Activated naive CD4-positive, alpha-beta T cell (primary cell): ENCODE measurements at places on chromosomes 6 and 20.

DNA sequence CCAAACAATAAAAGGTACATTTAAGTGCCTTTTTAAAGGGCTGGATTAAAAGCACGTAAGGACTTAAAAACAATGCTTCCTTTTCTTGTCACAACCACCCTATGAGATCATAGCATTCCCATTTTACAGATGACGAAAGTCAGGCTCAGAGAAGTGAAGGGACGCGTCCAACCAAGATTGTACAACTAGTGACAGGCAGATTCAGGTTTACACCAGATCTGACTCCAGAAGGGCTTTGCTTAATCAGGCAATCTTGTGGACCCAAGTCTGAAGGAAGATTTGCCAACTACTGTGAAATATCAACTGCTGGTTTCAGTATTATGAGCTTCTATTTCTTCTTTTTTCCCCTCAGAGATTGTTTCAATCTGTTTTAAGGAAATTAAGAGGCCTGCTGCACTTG lies 877 bp downstream of the ENPP4 start:
- DNase-seq, result no peak

DNA sequence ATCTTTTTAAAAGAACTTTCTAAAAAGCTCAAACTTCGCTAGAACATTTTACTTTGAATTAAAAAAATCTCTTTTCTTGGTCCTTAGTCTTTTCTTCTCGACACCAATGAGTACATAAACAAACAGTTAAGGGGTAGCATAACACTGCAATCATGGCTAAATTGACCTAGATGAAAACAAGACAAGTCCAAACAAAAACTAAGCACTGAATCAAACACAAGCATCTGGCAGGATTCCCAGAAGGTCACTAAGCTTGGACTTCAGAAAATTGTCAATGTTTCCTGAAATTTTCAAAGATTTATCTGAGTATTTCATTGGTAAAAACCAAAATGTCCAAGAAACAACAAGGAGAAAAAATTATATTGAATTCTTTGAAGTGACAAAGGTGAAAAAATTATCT lies 5.0 kb downstream of the COL21A1 start:
- no peak for DNase-seq

DNA sequence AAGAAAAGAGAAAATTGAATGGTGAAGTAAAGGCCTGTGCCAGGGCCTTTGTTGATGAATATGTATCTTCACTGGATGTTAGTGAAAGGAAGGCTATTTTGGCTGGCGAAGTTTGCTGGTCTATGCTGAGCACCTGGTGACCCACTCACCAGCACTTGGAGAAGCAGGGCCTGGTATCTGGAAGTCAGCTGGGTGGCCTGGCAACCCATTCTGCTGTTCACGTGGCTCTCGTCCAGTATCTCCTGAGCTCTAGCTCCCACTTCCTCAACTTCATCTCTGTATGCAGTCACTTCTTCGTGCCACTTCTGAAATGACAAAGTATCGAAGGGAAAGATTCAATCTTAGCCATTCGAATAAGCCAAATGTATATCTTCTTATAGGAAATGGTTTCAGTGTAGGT lies 283.7 kb downstream of the SYNE1 start:
- no peak for DNase-seq

DNA sequence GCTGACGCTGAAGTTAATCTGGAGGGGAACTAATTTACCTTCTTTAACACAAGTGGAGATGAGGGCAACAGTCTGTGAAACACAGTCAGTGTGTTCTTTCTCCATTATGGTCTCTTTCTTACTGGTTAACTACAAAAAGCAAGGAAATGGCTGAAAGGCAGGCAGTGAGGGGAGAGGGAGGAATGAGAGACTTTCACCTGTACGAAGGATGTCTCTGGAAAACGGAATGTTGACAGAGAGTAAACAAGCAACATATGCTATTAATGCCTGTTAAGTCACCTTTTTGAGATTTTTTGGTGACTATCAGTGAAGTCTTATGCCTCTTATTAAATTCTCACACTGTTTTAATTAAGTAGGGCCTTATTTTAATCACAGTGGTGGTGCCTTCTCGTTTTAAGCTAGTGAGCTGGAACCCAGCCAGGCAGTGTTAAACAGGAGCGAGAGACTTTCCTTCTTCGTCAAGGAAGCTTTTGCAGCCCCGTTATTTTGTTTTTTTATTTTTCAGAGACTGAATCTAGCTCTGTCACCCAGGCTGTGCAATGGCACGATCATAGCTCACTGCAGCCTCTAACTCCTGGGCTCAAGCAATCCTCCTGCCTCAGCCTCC lies 165.6 kb downstream of the ATXN1 start:
- no peak for DNase-seq

DNA sequence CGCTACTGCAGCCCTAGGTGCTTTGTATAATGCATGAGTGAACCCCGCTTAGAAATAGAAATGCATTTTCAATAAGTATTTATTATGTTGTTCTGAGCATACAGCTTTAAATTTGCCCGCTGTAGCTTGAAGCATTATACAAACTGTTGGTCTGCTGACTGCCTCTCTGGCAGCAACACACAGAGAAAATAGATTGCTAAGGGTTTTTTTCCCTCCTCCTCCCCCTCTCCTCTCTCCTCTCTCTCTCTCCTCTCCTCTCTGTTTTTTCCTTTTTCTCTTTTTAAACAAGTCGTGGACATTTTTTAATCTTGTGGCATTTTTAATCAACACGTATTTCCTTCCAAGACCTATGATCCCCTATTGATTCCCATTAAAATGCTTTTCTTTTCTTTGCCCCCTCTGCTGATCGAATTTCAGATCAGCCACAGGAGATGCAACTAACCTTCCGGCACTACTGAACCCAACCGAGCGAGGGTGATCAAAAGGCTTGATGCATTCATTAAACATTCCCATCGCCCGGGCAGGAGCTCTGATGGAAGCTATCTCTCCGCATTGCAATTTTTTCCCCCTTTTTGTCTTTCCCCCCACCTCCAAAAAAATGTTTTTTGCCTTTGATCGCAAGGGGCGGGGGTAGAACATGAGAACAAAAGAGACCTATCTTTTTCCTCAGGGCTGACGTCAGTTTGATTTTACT lies 90.7 kb upstream of the ARID1B start:
- peak; percentile 35 for DNase-seq

DNA sequence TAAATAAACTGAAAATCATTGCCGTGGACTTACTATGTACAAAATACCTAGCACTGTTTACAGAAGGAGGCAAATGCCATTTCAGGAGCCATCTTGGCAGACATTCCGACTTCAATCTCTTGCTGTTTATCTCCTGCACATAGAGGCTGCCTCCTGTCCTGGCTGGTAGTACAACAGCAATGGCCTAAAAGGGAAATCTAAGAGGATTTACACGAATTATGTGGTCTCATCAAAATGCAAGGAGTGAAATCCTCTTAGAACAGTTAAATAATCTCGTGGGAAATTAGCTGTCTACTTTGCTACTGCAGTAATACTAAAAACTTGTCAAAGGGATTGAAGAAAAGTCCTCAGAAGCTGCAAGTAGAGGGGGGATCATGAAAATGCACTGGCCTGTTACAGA lies 82.2 kb upstream of the SLC2A12 start:
- DNase-seq, result no peak

- DNase-seq, result no peak
Measured at GRCh38 chr6:88134575-88134974, 31.6 kb downstream of the CNR1 start.

- no peak for DNase-seq
Measured at GRCh38 chr6:116827561-116828240, 1.2 kb downstream of the GPRC6A start.

DNA sequence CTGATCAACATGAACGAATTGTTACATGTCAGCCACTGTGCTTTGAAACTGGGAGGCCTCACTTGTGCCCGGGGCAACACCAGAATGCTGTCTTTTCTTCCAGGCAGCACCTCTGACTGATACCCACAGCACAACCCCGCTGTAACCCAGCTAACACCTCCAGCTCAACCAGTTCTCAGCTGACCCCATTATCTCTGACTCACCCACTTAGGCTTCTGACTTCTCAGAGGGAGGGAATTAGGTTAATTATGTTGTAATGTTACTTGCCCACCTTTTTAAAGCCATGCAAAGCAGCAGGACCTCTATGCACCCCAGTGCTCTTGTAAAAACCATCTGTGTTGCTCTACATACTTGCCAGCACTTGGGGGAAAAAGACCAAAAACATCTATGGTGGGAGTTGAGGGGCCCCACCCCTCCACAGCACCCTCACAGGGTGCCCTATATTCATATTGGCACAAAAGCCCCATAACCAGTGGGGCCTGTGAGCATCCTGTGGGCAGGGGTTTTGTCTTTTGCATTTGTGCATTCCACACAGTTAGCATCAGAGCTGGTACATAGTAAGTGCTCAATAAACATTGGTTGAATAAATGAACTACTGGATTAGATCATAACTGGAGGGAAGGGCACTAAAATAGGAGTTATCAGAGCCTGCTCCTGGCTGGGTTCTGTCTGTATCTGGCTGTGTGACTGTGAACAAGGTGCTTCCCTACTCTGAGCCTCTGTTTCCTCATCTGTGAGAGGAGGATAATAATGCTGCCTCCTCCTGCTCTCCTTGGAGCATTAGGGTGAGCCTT lies 22.3 kb downstream of the BNIP5 start:
- DNase-seq, result no peak

DNA sequence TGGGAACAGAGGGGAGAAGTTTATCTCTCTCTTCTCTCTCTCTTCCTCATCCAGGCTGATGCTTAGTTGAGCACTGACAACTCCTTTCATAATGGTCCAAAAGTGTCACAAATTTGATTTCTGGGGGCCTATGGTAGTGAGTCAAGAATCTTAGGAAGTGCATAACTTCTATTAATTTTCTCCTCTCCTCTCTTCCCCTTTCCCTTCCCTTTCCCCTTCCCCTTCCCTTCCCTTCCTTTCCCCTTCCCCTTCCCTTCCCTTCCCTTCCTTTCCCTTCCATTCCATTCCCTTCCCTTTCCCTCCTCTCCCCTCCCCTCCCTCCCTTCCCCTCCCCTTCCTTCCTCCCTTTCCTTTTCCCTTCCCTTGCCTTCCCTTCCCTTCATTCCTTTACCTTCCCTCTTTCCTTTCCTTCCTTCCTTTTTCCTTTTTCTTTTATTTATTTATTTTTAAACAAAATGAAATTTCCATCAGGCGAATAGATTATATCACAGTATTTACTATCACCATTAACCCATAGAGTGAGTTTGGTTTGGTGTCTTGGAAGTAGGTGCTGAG lies 56.9 kb upstream of the JAG1 start:
- no peak for DNase-seq

- DNase-seq, result no peak
Measured at GRCh38 chr20:41366546-41367392, at the start of gene EMILIN3. TSS of gene EMILIN3 (minus strand) at chr20:41366818. CDS start at chr20:41366634, 184 bp downstream.

- DNase-seq, result peak; percentile 33
Measured at GRCh38 chr20:63977739-63978276, 1.6 kb downstream of the SAMD10 start.

- no peak for DNase-seq
Measured at GRCh38 chr6:33840048-33840926, 36.5 kb upstream of the MLN start.

DNA sequence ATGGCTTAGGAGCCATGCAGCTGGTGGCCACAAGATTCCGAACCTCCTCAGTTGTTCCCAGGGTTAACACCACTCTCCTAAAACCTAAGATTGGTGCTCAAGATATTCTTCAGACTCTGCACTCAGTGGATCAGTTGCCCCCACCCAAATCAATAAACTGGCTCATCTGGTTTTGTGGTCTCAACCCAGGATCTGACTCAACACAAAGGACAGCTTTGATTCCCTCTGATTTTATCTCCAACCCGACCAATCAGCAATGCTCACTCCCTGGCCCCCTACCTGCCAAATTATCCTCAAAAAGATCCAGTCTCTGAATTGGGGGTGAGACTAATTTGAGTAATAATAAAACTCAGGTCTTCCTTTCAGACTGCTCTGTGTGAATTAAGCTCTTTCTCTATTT lies 137.5 kb downstream of the EYS start:
- no peak for DNase-seq

GRCh38 chr6:46904117-46904516 lies 17.6 kb downstream of the ADGRF5 start:
- no peak for DNase-seq
